ENCODE measurements at places on chromosomes 7 and 10. TPM values are rescaled to one million over a fixed set of nuclear protein-coding genes. Genes with fewer than 3 reads are reported as not detected.

DNA sequence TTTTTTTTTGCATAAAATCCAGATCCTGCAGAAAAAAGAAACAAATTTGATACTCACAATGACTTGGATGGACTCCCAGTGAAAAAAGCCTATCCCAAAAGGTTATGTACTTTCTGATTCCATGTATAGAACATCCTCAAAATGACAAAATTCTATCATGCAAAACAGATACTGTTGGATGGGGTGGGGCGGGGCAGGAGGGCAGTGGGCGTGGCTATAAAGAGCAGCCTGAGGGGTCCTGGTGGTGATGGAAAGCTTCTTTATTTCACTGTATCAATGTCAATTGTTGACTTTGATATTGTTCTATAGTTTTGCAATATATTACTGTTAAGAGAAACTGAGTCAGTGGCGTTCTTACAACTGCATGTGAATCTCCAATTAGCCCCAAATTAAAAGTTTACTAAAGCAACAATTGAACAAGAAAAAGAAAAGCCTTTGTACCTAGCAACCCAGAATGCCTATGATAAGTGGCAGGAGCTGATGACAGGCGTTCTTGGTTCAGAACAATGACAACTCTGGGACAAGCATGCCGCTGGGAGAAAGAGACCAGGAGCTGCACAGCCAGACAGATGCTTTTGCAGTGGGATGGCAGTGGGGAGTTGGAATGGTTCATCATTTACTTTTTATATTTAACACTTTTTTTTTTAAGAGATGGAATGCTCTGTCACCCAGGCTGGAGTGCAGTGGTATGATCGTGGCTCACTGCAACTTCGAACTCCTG is 101.9 kb downstream of the LHPP start:
- no peak for DNase-seq

Gene C10orf105
- total RNA-seq = 1.0 TPM

Gene PLXNA4
- 3.2 TPM for total RNA-seq

Gene ZCWPW1
- total RNA-seq = 4.3 TPM

- DNase-seq = no peak
These were observed 90.3 kb downstream of the MICALL2 start for GRCh38 chr7:1368682-1369571.

Gene CRTAC1
- total RNA-seq = 123 TPM

Gene C10orf143
- total RNA-seq = 3.8 TPM

Gene HMX3
- total RNA-seq = not detected

Gene CFAP70
- 1.2 TPM for total RNA-seq

GRCh38 chr7:111113263-111114017 is 22.5 kb downstream of the LRRN3 start:
- no peak for DNase-seq

Gene SEMA3A
- 2.4 TPM for total RNA-seq

Gene UCMA
- total RNA-seq = not detected

Gene ZNF117
- total RNA-seq = 9.4 TPM

DNA sequence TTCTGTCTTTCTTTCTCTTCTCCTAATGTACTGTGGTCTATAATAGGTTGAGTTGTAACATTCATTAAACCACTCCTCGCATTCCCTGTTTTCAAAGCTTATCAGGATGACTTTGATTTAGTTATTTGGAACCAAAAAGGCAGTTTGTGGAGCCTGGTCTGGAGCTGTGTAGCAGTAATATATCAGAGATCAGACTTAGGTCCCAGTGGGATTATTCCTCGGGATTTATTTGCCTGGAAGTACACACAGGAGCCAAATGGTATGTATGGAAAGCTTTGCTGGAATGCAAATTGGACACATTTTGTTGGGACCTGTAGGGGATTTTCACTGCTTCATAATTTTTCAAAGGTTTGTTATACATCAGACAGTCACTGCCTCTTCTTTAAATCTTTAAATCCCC is 40.9 kb downstream of the GBF1 start:
- DNase-seq = no peak

DNA sequence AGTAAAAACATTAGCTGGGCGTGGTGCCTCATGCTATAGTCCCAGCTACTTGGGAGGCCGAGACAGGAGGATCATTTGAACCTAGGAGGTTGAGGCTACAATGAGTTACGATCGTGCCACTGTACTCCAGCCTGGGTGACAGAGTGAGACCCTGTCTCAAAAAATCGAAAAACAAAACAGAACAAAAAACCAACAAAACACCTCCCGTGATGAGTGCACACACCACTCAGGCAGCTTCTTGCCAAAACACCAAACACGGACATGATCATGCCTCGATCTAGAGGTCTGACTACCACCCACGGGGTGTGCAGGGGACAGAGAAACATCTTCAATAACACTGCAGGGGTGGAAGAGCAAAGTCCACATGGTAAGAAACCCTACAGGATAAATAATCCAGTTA is 44.4 kb downstream of the AMZ1 start:
- no peak for DNase-seq

DNA sequence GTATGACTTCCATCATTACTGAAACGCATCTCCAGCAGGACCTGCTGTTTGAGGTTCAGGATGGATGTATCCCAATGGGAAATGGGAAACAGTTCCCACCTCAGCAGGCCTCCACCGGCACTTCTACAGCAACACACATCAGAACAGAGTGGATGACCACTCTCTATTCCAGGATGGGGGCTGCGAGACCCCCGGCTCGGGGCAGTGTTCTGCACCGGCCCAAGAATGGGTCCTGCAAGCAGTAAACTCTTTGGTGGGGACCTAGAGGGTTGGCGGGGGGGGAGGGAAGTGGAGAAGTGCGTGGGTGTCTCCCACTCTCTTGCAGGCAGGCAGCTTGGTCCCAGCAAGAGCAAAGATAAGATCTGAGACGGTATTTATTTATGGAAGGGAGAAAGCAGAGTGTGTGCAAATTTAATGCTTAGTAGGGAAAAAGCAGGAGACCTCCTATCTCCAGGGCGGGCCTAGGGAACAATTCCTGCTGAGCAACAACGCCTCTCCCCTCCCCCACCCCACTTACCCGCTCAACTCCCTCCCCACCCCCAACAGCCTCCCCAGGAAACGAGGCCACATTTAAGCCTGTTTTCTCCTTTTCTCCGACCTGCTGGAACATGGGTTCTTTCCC is 4.0 kb downstream of the SFMBT2 start:
- no peak for DNase-seq

- DNase-seq = no peak
These were observed 38.0 kb downstream of the EGFR start for GRCh38 chr7:55056577-55057480.

DNA sequence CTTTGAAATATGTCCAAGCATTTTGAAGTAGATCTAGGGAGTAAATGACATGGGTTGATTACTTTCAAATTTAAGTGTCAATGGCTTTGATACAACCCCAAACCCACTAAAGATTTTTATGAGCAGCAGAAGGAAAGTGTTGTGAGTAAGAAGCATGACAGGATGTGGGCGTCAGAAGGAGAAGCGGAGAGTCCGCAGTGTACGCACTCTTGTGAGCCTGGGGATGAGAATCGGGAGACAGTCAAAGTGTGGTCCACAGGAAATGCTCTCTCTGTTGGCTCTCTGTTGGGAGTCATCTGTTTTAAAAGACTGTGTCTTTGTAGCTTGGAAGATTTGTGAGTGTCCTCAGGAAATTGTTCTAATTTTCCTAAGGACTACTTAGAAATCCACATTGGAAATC is 629.8 kb upstream of the ADARB2 start:
- DNase-seq = no peak

GRCh38 chr10:124387078-124387874 is 31.4 kb downstream of the OAT start:
- no peak for DNase-seq

GRCh38 chr7:1802899-1803298 is 132.8 kb downstream of the ELFN1 start:
- DNase-seq = no peak

- DNase-seq = no peak
These were observed 23.1 kb downstream of the SP4 start for GRCh38 chr7:21450941-21451340.

DNA sequence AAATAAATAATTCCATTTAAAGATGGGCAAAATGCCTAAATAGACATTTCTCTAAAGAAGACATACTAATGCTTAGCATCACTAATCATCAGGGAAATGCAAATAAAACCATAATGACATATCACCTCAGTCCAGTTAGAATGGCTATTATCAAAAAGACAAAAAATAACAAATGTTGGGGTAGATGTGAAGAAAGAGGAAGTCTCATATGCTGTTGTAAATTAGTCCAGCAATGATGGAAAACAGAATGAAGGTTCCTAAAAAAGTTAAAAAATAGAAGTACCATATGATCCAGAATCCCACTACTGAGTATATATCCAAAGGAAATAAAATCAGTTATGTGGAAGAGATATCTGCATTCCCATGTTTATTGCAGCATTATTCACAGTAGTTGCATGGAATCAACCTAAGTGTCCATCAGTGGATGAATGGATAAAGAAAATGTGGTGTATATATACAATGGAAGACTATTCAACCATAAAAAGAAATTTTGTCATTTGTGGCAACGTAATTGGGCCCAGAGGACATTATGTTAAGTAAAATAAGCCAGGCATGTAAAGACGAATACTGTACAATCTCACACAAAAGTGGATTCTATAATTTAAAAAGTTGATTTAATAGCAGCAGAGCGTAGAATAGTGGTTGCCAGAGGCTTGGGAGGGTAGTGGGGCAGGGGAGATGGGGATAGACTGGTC is 52.0 kb downstream of the TCAF1 start:
- DNase-seq = no peak

Gene OR9A2
- not detected for total RNA-seq

Gene SLC37A3
- total RNA-seq = 33.9 TPM

DNA sequence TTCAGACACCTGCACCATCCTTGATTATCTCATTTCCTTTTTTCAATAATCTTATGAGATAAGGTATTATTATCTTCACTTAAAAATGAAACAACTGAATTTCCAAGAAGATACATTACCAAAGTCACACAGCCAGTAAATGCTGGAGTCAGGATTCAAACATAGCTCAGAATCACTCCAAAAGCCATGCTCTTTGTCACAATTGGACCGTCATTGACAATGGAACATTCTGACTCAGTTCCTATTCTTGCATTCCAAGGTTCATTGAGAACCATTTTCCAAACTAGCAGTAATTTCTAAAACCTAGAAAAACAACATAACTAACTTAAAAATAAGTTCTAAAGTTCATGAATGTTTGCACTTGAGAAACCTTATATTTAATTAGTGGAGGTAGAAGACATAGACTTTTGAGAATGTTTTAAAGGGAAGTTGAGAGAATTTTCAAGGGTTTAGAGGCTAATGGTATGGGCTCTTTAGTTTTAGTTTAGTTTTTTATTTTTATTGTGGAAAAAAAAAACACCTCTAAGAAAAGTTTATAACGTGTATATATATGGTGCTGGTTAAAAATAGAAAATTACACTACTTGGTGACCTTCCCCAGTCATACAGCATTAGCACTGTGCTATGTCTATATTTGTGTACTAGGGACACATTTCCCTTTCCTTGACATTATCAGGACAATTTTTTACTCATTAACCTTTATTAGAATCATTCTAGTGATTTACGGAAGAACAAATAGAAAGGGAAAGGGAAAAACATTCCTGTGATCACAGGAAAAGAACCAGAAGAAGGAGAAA is 30.9 kb downstream of the LGI1 start:
- DNase-seq = no peak

- no peak for DNase-seq
These were observed 38.5 kb downstream of the BNIP3 start for GRCh38 chr10:131943021-131943814.

- no peak for DNase-seq
These were observed 77.3 kb upstream of the SVIL start for GRCh38 chr10:29712108-29712507.

GRCh38 chr7:102883098-102883860 is 29.5 kb upstream of the LRRC17 start:
- no peak for DNase-seq

Gene ARMC3
- total RNA-seq = 5.5 TPM

DNA sequence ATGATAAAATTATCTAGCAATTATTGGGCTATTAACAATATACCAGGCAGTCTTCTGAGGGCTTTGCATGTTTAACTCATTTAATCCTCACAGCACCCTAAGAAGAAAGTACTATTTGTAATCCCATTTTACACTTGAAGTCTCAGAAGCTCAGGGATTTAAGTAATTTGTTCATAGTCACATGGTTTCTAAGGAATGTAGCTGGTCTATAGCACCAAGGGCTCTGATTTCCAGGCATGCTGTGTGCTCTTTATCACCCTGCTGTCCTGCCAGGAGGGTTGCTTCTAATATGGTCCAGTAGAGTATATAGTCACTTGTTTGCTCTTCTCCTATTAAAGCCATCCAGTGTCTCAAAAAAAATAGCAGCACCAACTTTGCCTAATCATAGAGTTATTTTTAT is 417.2 kb downstream of the PLXDC2 start:
- no peak for DNase-seq

GRCh38 chr7:17347401-17347800 is 48.9 kb downstream of the AHR start:
- DNase-seq = no peak

Gene CDK14
- total RNA-seq = 31.0 TPM

All from upper lobe of left lung (tissue), 6 donors.